ENCODE measurements at places on chromosomes 16 and 17.

DNA sequence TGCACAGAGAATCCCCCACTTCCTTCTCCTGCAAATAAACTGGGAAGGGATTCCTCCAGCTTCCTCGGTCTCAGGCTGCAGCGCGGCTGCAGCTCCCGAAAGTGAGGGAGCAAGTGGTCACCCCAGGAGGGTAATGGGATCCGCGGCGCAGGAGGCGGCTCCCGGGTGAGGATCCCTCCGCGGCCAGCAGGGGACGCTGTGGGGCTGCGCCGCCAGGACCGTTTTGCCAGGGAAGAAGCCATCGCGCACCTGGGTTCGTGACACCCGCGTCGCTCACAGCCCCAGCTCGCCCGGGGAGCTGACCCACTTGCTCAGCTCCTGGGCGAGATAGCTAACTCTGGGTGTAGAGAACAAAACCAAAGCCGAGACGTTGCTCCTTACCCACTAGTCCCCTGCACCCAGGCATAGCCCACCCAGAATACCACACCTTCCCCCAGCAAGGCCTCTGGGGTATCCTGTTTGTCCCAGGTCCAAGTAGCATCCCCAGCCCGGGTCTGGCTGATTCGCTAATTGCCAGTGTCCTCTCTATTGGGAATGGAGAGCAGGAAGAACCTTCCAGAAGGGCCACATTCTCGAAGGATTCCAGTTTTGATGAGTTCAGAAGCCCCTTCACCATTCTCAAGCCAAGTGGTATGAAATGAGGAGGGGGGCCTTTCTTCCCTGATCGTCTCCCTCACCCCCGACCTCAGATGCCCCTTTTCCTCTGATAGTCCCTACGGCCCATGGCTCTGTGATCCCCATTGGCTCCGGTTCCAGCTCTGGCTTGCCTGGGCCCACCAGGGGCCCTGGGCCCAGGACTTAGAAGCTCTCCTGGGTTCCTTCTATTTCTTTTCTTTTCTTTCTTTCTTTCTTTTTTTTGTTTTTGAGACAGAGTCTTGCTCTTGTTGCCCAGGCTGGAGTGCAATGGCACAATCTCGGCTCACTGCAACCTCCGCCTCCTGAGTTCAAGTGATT is 14.1 kb downstream of the CYGB start:
- DNase-seq: peak; percentile 76

- no peak for DNase-seq
Measured at GRCh38 chr16:21236831-21237230, 3.3 kb downstream of the ANKS4B start.

DNA sequence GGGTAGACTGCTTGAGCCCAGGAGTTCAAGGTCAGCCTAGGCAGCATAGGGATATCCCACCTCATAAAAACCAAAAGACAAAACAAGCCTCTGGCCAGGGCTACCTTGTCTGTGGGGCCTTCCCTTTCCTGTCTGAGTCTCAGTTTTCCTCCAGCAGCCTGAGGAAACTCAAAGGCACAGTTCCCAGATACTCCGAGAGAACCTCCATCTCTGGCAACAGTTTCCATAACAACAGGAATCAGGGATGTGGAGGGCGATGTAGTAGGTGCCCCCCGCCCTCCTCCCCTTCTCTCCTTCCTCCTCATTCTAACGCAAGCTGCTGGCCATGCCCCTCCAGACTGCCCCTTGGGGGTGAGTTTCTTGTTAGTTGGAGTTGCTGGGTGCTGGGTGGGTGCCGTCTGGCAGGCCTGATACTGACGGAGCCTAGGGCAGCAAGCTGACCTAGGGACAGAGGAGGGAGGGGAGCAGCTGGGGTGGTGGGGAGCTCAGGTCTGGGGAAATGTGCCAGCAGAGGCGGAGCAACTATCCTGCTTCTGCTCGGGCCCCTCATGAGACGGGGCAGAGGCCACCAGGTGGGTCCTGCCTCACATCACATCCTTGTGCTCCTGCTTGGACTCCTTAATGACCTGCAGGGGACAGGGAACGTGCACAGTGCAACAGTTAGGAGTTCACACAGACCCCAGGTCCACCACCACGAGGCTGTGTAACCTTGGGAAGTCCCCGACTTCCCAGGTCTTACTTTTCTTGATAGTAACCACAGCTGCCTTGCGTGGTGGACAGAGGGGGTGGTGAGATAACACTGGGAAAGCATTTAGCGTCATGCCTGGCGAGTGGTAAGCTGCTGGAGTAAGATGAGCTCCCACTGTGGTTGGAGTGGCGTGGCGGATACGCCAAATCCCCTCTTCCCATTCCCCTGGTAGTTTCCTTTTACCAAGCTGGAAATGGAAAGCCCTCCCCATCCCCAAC is 7.8 kb upstream of the EFTUD2 start:
- no peak for DNase-seq

DNA sequence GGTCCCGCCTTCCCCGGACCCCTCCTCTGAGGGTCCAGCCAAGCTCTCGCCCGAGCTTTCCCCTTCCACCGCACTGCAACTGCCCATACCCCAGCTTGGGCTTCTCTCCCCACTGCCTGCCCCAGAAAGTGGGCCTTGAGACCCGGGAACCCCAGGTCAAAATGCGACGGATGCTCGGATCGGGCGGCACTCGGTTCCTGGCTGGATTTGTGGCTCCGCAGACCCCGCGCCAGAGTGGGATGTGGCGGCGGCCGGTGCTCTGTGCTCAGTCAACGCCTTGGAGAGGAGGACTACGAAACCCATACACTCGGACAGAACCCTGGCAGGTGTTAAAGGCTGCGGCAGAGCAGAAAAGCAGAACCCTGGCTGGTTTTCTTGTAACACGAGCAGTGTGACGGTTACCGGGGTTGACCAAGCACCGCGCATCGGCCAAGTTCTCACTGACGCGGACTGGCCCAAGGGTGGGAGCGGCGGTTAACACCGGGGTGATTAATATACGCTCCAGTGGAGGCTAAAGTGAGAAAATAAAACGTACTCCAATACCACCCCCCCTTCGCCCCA is 885 bp upstream of the SLFN13 start:
- DNase-seq: peak; percentile 19

DNA sequence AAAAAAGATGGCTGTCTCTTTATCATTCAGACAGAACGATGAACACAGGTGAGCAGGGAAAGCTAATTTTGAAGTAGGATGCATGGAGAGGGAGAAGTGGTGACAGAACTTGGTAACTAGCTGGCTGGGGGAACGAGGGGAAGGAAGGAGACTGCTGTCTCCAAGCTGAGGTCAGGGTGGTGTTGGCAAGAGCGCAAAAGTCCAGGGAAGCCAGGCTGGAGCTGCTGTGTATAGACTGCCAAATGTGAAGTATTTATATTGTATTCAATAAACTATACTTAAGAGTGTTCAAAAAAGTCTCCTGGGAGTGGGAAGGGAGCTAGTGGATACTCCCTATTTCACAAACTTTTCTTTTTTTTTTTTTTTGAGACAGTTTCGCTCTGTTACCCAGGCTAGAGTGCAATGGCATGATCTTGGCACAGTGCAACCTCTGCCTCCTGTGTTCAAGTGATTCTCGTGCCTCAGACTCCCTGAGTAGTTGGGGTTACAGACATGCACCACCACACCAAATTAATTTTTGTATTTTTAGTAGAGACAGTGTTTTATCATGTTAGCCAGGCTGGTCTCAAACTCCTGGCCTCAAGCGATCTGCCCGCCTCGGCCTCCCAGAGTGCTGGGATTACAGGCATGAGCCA is 8.2 kb downstream of the TMEM106A start:
- DNase-seq: no peak

- DNase-seq: no peak
Measured at GRCh38 chr16:50458667-50459495, 89.3 kb upstream of the NKD1 start.

DNA sequence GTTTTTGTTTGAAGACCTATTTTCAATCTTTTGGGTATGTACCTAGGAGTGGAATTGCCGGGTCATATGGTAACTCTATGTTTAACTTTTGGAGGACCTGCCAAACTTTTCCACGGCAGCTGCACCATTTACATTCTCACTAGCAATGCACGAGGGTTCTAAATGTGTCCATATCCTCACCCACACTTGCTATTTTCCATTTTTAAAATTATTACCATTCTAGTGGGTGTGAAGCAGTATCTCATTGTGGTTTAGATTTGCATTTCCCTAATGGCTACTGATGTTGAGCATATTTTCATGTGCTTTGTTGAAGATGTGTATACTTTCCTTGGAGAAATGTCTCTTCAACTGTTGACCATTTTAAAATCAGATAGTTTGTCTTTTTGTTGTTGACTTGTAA is 60.3 kb upstream of the HAPSTR1 start:
- no peak for DNase-seq

GRCh38 chr16:16997349-16997748 is 473.4 kb downstream of the XYLT1 start:
- DNase-seq: no peak

DNA sequence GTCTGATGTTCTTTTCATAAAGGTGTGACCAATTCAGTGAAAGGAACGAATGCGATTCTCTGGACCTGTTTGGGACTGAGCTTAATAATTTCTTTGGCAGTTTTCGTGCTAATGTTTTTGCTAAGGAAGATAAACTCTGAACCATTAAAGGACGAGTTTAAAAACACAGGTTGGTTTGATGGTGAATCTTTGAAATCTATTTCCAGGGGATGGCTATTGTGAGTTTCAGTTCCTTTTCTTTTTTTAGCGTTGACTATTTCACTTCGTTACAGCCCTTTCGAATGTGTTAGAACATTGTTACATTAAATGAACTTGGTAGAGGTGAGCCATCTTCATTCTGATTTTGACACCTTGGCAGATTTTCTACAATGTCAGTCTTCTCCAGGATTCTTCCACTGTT is 1.2 kb downstream of the TNFRSF17 start:
- no peak for DNase-seq

- no peak for DNase-seq
Measured at GRCh38 chr17:50046179-50046578, 9.7 kb upstream of the ITGA3 start.

DNA sequence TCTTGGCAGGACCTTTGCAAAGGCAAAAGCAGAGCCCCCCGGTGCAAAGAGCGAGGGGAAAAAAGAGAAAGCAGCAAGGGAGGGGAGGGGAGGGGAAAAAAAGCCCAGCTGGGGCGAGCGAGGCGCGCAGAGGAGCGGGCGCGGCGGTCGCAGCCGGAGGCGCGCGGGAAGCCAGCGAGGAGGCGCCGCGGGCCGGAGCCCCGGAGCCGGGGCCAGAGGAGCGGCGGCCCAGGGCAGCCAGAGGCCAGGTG is 129 bp downstream of the IRX5 start:
- DNase-seq: no peak

DNA sequence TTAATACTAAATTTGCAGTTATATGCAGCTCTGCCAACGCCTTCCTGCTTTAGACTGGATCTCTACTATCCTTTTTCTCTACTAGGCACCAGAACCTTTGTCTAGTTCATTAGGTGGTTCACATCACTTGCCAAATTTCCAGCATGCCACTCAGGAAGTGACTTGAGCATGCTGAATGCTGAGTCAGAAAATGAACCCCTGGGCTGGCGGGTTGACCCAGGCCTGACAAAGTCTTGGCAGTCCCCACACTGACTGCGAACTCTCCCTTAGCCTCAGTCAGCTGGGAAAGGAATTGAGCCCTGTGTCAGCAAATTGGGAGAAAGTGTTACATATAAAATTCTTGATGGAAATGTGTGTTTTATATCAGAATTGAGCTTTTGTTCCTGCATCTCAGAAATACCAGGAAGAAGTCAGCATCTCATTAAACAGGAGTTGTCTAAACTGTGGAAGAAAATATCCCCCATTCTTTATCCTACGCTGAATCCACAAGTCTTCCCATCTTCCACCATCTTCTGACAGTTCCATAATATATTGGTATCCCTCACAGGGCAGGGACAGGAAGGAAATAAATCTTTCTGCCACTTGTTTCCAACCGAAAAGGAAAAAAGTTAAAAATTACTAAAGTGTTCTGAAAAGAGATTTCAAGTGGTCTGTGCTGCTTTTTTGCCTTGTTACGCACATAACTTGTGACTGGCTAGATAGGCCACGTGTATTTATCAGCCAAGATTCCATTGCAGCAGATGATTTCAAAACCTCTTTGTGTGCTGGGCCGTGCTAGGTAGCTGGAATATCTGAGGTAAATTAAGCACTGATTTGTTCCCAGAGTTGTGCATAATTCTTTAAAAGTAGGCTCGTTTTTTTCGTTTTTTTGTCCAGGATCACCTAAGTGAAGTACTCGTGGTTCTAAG is 16.7 kb upstream of the SLC12A3 start:
- DNase-seq: peak; percentile 29

- peak; percentile 61 for DNase-seq
Measured at GRCh38 chr17:45258981-45259380, 2.9 kb downstream of the SPATA32 start.

DNA sequence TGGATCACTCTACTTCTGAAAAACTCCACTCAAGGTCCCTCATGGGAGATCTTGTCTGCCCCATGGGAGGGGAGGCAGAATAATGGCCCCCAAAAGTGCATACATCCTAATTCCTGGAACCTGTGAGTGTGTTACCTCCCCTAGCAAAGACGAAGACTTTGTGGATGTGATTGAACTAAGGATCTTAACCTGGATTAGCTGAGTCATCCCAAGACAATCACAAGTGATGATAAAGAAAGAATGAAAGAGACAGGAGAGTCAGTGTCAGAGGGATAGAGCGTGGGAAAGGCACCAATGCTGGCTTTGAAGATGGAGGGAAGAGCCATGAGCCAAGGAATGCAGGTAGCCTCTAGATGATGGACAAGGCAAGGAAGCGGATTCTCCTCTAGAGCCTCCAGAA is 374.7 kb upstream of the DYNLRB2 start:
- DNase-seq: no peak

DNA sequence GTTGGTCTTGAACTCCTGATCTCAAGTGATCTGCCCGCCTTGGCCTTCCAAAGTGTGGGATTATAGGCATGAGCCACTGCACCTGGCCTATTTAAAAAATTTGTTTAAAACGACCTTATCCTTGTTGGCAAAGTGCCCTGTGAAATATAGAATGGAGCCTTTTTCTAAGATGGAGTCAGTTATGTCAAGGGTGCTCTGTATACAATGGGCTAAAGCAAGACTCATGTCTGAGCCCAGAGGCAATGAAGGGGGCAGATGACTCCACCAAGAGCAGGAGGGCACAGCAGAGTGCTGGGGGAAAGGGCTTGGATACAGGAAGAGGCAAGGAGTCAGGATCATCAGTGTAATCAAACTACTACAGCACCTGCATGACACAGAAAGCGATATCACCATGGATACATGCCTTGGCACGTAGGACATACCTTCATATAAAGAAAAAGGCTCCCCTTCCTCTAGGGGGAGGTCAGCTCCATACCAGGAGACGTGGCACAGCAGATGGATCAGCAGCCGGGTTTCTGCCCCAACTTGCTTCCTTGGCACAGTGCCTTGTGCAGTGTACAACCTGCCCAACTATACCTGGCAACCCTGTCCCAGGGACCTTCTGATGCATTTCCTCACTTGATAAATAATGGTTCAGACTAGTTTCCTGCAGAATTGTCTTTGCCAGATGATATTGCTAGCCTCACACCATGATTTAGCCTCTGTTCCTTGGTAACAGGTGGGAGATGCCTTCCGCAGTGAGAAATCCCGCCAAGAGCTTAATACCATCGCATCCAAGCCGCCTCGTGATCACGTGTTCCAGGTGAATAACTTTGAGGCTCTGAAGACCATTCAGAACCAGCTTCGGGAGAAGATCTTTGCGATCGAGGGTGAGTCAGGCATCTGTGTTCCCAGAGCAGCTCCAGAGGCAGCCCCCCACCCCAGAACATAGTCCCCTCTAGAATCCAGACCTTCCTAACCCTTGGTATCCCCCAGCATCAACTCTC is 15.3 kb downstream of the ITGAM start:
- no peak for DNase-seq

All from suppressor macrophage treated with lipopolysaccharide for 4 hours (primary cell).